Thyroid gland (tissue), 4 donors: ENCODE measurements at places on chromosomes 13 and 19. TPM values are rescaled to one million over a fixed set of nuclear protein-coding genes. Genes with fewer than 3 reads are reported as not detected.

SOX1 gene
- not detected for total RNA-seq

LAIR1 gene
- 12.5 TPM for total RNA-seq

LRRC25 gene
- total RNA-seq = 2.7 TPM

ZNF841 gene
- 16.2 TPM for total RNA-seq

CYP2A6 gene
- not detected for total RNA-seq

PNMA8B gene
- 1.5 TPM for total RNA-seq

KLK13 gene
- 0.22 TPM for total RNA-seq

TMEM255B gene
- 6.1 TPM for total RNA-seq

PODNL1 gene
- 0.63 TPM for total RNA-seq

TGFB1 gene
- 11.4 TPM for total RNA-seq

C19orf33 gene
- 17.2 TPM for total RNA-seq

LDLR gene
- 12.6 TPM for total RNA-seq

CDKN2D gene
- total RNA-seq = 8.2 TPM

TMEM145 gene
- total RNA-seq = not detected

SHISA7 gene
- not detected for total RNA-seq

SPACA6 gene
- total RNA-seq = 19.5 TPM

LILRB4 gene
- total RNA-seq = 6.2 TPM

SLC15A1 gene
- total RNA-seq = not detected

ZNF793 gene
- total RNA-seq = 10.6 TPM

CEACAM20 gene
- total RNA-seq = not detected

CERS1 gene
- 1.3 TPM for total RNA-seq

ZNF112 gene
- 14.2 TPM for total RNA-seq

LPAR2 gene
- 19.6 TPM for total RNA-seq

GPR4 gene
- total RNA-seq = 4.9 TPM

EDNRB gene
- total RNA-seq = 44.7 TPM

ZNF681 gene
- 1.6 TPM for total RNA-seq

ZNF439 gene
- 16.3 TPM for total RNA-seq

OR7D2 gene
- total RNA-seq = 0.54 TPM

TLE5 gene
- 398 TPM for total RNA-seq

LAIR2 gene
- total RNA-seq = not detected

NLRP11 gene
- not detected for total RNA-seq

SPC24 gene
- not detected for total RNA-seq
